ENCODE measurements at places on chromosomes 5 and 9.

DNA sequence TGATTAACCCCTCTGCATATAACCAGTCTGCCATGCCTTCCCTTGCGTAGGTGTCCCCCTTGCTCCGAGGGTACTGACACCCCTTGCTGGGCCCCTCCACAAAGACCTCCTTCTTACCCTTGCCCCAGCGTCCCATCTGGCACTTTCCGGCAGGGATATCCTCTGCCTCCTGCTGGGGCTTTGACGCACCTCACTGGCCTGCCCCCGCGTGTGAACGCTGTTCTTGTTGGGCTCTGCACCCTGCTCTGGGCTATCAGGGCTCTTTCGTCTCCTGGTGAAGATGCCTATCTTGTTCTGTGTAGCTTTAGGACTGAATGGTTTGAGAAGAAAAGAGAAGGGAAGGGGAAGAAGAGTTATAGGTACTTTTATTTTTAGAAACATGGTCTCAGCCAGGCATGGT is 53.0 kb downstream of the SUB1 start:
- no peak for DNase-seq

DNA sequence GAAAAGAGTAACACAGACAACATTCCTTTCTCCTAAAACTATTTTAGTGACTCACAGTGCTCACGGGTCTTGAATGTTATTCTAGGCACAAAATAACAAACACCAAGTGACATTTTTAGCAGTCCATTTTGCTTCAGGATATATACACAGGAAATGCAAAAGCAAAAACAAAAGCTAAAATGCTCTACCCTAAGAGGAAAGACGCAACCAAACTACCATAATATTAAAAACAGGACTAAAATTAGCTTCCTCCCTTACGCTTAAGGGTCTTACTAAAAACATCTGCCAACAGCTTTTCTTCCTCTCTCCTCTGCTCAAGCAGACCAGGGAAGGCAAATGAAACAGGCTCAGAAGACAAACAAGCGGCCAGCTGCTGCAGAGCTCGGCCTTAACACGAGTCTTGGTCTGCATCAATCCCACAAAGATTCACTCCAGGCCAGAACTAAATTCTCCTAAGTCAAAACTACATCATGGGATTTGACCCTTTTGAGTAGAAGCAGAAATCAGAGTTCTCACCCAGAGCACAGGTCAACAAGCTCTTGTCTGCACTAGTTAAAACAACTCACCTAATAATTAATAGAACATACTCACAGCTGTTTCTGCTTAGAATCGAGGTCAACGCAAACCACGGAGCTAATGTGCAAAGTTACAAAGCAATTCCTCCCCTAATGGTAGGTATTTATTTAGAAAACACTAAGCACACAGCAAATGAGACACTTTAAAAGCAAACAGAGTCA is 62.3 kb downstream of the RAPGEF1 start:
- peak; percentile 49 for DNase-seq

- DNase-seq: no peak
Measured at GRCh38 chr9:70859694-70860093, 261.7 kb downstream of the TRPM3 start.

DNA sequence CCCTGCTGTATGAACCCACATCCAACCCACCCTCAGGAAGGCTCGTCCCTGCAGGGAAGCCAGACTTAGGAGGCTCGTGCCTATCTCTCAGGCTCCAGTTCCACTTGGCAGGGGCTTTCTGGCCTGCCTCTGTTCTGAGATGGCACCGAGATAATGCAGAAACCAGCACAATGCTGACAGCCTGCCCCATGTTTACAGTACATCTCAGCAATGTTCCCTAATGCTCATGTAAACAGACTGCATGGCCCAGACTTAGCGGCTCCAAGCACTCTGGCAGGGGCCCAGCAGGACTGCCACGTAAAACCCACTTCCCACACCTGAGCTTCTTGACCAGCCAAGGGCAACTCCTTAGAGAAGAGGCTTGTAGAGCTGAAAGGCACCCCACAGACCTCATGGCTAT is 499.5 kb upstream of the BRINP1 start:
- DNase-seq: no peak

GRCh38 chr9:32339424-32339823 is 45.0 kb upstream of the ACO1 start:
- DNase-seq: no peak

GRCh38 chr5:78638423-78638822 is 10.1 kb downstream of the LHFPL2 start:
- no peak for DNase-seq

DNA sequence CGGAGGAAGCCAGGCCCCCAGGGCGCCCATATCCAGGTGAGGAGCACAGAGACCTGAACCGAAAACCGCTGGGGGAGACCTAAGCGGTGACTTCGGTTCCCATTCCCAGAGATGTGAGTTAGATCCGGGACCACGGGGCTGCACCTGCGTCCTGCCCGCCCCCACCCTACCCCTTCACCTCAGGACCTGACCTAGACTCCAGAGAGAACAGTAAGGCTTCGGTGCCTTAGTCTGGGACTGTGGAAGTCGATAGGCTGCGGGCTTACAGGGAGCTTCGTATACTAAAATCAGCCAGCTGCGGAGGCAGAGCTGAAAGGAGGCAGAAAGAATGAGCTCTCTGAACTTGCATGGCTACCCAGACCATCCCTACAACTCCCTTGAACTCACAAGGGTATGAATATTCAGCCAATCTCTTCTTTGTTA is 518 bp upstream of the FAM13B start:
- no peak for DNase-seq

DNA sequence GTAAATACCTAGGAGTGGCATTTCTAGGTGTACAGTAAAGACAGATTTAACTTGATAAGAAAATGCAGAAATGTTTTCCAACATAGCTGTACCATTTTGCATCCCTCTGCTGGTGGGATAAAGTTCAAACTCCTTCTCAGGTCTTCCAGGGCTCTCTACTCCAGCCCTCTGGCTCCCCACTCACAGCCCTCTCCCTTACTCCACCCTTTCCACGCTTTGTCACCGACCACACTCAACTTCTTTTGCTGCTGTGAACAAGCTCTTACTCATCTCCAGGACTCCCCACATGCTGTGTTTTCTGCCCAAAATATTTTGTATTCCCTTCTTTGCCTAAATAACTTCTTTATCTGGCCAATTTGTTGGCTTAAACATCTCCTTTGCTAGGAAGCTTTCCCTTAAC is 90.6 kb upstream of the OSMR start:
- DNase-seq: no peak

DNA sequence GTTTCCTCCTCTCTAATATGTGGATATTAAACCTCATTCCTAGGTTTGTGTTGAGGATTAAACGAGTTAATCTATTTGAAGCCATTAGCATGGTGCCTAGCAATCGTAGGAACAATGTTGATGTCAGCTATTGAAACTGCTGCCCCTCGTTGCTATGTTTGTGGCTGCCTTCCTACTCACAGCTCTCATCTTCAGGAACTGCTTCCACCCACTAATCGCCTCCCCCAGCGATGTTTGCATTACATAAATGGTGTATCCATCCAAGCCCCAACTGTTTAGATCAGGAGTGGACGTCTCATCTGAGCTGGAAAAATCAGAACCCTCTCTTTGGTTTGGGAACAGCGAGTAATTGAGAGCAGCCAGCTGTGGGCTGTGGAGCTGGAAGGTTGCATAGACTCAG is 416.6 kb downstream of the ARHGEF28 start:
- DNase-seq: no peak

DNA sequence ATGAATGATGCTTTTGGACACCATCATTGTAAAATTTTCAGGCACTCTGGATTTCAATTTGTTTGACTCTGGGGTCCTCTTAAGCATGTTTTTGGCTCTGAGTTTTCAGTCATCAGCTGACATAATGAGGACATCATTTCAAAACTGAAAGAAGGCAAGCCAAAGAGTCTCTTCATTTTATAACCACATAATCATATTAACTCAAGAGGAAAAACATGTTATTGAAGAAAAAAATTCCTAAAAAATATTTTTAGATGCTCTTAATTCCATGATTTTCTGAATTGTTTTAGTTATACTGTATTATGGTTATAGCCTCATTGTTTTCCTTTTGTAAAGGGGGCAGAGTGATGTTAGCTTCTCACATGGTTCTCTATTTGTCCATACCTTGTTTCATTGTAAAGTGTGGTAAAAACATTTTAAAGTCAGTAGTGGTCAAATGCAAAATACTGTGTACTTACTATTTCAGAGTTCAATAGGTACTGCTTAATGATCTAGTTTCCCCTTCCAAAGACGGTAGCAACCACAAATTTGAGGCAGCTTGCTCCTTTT is 472.1 kb downstream of the DMRT2 start:
- DNase-seq: no peak

DNA sequence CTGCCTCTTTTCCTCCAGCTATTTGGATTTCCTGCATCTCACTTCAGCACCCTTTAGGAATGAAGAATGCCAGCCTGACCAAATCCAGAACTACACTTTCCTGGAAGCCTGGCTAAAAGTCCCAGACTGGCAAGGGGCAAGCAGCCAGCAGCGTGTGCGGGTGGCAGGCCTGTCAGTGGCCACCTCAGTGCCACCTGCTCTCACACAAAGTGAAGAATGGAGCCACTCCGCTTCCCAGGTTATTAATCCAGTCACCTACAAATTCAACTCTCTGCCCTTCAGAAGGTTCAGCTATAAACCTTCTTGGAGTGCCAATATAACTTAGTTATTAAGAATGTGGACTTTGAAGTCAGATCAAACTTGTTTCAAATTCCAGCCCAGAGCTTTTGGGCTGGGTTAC is 6.7 kb upstream of the ALDOB start:
- no peak for DNase-seq

DNA sequence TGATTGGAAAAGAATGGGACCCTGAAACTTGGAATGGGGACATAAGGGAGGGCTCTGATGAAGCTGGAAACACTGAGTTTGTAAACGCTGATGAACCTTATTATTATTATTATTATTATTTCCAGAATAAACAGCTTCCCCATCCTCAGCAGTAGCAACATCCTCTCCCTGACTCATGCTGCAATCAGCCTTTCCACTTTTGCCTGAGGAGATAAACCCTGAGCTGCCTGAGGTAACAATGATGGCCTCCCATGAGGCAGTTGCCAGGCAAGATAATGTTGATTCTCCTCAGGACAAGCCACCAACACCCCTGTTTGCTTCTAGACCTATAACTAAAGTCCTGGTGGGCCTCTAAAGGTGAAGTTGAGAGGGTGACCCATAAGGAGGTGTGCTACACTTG is 139.2 kb upstream of the ATP10B start:
- DNase-seq: no peak

GRCh38 chr5:42242881-42243485 is 180.3 kb upstream of the GHR start:
- no peak for DNase-seq

DNA sequence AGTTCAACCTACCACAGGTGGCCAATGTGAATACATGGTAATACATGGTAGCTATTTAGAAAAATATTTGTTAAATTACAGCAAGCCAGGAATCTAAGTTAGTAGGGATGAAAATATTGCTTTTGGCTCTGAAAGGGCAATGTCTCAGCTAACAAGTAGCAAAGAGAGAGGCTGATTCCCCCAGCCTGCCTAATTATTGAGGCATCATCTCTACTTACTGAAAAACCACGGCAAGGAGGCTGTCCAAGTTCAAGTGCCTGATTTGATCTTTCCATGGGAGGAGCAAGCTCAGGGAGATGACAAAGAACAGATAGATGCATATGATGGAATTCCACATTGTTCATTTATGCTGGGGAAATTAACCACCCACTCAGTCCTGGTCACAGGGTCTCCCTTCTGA is 28.7 kb upstream of the UBTD2 start:
- no peak for DNase-seq

DNA sequence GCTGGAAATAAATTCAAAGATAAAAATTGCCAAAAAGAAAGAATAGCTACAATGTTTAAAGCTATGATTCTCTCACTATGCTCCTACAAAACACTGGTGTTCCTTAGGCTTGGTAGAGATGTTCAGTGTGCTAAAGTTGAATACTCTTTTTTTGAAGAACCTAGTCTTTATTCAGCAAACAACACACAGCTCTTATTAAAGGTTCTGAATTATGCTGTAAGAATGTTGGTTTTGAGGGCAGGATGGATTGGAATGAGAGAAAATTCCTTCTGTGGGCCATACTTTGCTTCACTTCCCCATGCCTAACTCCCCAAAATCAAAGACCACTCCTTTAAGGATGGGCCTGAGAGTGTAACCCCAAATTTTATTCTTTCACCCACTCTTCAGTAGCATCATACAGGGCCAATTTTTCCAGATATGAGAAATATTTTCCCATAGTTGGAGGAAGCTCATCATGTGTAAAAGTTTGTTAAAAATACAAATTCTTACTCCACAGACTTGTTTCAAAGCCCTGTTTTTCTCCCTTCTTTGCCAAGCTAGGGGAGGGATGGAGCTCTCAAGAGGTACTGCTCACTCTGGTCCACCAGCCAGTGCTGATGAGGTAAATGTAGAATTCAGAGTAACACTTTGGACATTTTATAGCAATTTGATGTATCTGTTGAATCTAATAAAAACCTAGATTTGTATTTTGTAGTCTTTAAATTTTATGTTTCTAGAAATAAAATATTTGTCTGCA is 99.3 kb downstream of the GDNF start:
- DNase-seq: no peak

DNA sequence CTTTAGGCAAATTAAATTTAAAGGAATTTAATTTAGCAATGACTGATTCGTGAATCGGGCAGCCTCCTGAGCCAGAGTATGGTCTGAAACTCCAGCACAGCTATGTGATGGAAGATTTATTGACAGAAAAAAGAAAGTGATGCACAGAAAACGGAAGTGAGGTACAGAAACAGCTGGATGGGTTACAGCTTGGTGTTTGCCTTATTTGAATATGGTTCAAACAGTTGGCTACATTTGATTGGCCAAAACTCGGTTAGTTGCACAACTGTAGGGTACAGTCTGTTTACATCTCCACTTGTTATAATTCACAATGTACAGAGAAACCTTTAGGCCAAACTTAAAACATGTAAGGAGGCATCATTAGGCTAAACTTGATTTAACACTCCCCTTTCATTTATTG is 1716.1 kb upstream of the C9orf72 start:
- no peak for DNase-seq

DNA sequence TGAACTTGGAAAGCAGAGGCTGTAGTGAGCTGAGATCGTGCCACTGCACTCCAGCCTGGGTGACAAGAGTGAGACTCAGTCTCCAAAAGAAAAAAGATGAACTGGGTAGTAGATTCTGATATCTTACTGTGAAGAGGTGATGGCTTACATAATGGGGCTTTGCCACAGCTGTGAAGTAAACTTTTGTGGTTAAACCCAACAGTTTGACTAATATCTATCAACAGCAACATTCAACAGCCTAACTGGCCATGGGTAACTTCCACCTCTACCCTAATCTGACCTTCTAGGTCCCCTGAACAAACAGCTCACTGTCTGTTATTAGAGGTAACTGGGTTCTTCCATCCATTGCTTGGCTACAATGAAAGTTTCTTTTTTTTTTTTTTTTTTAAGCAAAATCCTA is 52.1 kb downstream of the TLE1 start:
- no peak for DNase-seq
